CD4-positive, alpha-beta T cell treated with Interleukin-4 for 4 hours (primary cell): ENCODE measurements at places on chromosomes 2 and 18.

GRCh38 chr2:46852124-46852523 lies 63.5 kb downstream of the MCFD2 start:
- no peak for DNase-seq

DNA sequence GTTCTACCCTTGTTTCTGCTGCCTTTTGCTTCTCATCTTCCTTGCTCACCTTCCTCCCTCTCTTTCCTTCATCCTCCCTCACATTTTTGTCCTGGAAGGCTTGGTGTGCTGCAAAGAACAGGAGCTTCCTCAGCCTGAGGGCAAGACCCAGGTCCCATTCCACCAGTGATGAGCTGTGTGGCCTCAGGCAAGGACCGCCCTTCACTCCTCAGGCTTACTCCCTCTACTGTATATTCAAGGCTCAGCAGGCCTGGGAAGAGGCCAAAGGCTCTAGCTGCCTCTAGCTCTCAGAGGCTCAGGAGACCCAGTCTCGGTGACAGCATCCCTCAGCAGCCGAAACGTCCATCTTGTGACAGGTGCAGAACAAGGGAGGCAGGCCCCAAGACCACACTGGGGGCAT lies 97.5 kb downstream of the MRO start:
- no peak for DNase-seq

DNA sequence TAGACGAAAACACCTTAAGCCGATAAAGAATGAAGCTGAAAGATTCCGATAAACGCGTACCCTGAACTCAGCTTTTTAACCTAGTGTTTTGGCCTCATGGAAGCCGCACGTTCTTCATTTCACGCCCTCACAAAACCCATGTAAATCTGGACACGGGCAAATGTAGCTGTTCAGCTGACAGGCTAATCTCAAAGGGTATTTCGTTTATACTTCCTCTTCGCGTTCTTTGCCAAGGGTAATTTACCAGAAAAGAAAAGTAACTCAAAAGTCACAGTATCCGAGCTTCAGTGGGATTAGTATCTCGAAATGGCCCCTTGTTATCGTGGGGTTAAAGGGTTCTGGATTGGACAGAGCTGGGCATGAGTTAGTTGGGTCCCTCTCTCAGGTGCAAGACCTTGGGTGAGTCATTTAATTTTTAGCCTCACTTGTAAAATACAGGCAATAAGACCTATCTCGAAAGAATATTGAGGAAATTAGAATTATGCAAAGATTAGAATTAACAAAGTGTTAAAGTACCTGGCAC lies 22.0 kb upstream of the STPG4 start:
- DNase-seq = no peak

GRCh38 chr2:237258116-237258515 lies 155.8 kb downstream of the COL6A3 start:
- no peak for DNase-seq

DNA sequence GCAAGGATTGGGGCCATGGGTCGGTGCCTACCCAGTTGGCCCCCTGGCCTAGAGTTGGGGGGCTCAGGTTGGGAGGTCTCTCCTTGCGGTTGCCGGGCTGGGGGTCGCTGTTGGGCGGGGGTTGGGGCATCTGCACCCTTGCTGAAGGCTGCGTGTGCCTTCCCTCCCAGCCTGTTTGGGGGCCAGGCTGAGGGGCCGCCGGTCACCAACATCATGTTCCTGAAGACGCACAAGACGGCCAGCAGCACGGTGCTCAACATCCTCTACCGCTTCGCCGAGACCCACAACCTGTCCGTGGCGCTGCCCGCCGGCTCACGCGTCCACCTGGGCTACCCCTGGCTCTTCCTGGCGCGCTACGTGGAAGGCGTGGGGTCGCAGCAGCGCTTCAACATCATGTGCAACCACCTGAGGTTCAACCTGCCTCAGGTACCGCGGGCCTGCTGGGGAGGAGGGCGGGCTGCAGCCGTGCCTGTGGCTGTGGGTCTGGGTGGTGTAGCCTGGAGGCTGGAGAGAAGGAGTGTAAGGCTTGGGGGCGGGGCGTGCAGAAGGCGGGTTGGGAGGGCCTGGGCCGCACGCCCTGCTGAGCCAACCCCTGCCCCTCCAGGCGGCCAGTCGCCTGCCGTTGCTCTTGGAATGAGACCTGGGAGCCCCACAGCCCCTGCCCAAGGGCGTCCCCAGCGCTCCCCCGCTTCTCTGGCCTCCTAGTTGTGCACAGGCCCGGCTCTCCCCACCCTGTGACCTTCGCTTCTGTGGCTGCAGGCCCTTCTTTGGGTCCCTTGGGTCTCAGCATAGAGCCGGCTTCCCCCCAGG lies 7.2 kb upstream of the NEU4 start:
- DNase-seq = no peak

DNA sequence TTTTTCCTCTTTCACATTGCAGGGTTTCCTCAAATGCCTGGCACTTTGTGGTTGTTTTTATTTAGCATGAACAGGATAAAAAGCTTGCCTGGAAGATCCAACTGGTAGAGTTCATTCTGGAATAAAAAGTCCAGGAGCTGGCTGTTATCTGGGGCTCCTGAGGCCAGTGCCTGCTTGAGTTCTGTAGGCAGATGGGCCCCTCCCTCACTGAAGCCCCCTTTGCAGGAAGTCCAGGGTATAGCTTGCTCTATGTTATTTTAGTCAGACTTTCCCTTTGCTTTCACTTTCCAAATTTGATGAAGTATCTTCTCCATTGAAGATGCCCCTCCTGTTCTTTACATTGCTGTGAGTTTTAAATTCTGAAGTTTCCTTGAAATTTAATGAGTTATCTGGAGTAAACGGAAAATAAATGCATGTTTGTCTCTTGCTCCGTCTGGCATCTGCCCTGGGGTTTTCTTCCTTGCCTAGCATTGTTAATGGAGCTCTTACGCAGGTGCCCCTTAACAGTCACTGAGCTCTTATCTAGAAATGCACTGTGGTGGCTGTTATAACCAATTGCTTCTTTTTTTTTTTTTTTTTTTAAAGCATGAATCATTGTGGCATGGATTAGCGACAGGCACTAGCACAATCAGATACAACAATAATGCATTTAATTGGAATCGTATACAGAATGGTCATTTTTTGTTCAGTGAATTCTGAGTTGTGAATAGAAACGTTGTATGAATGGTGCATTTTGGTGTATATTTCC lies 27.0 kb upstream of the LPIN1 start:
- no peak for DNase-seq

DNA sequence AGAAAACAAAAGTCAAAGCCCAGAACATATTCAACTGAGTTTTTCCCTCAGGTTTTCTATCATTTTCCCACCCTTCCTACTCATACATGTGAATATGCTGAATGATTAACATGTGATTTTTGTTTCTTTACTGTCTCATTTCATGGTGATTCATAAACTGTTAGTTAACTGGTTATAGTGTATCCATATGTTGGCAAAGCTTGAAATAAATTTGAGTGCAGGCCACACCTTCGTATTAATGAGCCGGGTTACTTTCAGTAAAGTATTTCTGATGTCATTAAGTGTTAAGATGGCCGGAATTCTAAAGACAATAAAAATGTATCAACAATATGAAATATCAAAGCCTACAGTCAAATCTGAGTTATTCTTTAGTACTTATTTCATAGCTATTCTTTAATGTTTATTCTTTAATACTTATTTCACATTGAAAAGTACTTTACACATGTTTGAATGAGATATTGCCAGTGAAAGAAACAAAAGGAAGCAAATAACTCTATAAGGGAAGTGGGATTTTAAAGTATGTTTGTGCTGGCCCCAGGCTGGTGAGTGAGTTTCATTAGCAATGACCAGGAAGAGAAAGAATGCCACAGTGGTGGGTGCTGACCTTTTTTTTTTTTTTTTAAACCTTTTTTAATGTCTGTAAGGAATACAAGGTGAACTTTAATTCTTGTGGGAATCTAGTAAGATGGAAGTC lies 178.6 kb downstream of the NEDD4L start:
- DNase-seq = no peak

DNA sequence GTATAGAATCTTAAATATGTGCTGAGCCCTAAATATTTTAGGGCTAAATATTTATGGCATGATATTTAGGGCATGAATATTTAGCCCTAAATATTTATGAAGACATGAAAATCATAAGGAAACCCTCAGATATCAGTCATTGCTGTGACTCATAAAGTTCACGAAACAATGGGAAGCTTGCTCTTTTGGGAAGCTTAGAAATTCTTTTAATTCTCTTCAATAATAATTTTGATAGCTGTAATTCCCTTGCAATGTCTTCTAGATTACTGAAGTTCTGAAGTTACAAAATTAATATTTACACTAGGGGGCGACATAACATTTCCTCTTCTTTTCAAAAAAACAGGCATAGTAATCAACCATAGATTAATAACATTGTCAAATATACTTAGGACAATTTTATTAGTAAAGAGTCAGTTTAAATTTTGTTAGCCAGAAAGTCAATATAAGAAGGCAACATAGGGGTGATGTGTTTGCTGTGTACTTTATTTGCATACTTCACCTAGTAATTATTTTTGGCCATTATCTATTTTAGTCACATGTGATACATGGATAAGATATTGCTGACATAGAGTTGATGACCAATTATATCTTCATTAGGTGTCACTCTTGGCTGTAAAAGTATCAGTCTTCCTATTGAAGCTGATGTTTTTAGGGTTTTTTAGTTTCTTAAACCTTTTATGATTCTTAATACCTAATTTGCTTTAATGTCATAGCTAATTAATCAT lies 13.2 kb downstream of the ZNF804A start:
- no peak for DNase-seq

DNA sequence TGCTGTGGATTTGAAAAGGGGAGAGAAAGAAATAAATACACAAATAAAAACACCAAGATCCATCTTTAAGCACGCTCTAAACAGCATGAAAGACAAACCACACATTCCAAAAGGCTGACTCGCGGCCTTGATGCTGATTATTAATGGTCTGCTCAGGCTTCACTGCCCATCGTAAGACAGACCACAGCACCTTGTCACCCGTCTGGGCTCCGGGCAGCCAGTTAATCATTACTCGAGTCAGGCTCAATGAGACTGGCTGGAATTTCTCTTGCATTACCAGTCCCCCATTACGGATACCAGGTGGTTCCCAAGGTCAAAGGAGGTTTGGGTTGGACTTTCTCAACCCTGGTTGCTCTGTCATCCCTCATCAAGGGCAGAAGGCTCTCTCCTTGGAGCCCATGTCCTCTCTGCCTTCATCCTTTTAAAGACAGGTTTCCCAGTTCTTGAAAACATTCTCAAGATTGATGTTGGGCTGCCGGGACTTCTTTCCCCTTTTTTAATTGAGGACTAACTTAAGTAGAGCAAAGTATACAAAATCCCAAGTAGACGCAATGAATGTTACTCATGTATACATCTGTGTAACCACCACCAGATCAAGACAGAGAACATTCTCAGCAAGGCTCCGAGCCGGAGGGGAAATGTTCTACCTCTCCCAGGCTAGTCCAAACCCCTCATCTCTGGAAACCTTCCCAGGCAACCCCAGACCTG lies 8.1 kb downstream of the SMAD7 start:
- DNase-seq = no peak

GRCh38 chr2:170467568-170468422 lies 247.3 kb upstream of the SP5 start:
- DNase-seq = no peak

- peak; percentile 25 for DNase-seq
Observed at GRCh38 chr2:200306196-200306930, at the start of gene SPATS2L. Gene SPATS2L (plus strand): TSS chr2:200306693. CDS start chr2:200389245, 82,552 bp downstream.

GRCh38 chr2:180990794-180991193 lies 10.4 kb downstream of the UBE2E3 start:
- no peak for DNase-seq

GRCh38 chr18:54327818-54328217 lies 29.8 kb downstream of the STARD6 start:
- no peak for DNase-seq

GRCh38 chr2:31420936-31421335 lies 6.4 kb upstream of the XDH start:
- no peak for DNase-seq

GRCh38 chr2:26585100-26585499 lies 56.1 kb downstream of the CIB4 start:
- DNase-seq = no peak

- peak; percentile 93 for DNase-seq
Observed at GRCh38 chr2:234425639-234426603, 71.0 kb downstream of the ARL4C start.

DNA sequence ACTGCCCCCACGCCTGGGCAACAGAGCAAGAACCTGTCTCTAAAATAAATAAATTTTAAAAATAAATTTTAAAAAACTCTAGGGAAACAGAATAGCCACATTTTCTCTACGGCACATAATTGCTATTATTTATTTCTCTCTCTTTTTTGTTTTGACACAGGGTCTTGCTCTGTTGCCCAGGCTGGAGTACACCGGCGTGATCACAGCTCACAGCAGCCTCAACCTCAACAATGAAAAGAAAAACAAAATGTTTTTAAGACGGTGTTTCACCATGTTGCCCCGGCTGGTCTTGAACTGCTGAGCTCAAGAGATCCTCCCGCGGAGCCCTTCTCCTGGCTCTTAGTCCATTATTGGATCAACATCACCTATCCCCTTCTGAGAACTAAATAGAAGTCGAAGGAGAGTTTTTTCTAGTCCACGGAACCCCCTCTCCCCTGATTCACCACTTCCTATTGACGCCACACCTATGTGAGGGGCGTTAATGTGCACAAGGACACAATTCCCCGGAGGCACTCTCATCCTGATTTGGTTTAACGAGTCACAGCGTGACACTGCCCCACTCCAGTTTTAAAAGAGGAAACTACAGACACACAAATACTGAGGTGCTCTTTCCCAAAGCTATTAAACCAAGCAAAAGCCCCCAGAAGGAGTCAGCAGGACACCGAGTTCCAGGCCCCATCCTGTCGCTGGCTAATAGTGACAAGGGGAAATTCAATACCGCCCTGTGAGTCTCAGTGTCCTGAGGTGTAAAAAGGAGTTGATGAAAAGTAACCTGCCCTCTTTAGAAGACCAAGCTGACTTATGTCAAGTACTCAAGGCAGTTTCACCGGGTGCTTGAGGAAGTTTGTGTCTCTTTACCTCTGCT lies 1.1 kb downstream of the NPC1 start:
- DNase-seq = peak; percentile 46

DNA sequence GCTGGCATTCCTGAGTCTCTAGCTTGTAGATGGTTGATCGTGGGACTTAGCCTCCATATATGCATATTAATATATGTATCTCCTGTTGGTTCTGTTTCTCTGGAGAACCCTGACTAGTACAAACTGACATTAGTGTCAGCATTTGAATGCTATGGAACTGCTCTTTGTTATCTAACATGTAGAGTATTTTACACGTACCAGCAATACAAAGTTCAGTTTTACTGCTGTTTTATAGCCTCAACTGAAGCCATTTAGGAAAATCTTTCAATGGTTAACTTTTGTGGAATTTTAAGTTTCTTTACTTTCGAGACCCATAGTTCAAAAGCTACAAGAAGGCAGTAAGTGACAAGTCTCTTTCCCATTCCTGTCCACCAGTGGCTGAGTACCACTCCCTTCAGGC lies 418.4 kb downstream of the NUP35 start:
- no peak for DNase-seq

GRCh38 chr2:147223119-147223518 lies 621.7 kb upstream of the ACVR2A start:
- no peak for DNase-seq
